ENCODE measurements at places on chromosomes 7 and 10. TPM values are rescaled to one million over a fixed set of nuclear protein-coding genes. Genes with fewer than 3 reads are reported as not detected.

- no peak overlapping the region for H3K4me3 ChIP-seq
- H3K36me3 ChIP-seq, result no peaks in the 10 kb centered on the region
- H3K27ac ChIP-seq, result no peak overlapping the region
- DNase-seq, result no peak
- H3K4me1 ChIP-seq, result no peaks in the 10 kb centered on the region
Observed at GRCh38 chr10:56537984-56538383, 176.9 kb upstream of the ZWINT start.

DNA sequence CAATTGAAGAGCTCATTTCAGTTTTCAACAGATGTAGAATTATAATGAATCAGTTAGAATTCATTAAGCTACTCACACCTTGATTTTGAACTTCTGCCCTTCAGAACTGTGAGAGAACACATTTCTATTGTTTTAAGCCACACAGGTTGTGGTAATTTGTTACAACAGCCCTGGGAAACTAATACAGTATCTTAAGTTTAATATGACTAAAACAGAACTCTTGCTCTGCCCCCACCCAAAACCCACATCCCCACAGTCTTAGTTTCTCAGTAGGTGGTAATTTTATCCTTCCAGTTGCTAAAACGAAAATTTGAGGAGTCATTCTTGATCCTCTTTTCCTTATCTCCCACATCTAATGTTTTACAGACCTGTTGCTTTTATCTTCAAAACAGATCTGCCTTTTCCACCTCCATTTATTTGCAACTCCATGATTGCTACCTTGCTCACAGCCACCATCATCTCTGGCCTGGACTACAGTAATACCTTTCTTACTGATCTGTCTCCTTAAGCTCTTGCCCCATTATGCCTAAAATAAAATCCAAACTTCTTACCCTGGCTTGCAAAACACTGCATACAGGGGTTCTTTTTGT lies 72.8 kb upstream of the NXPH1 start:
- DNase-seq, result no peak
- H3K4me1 ChIP-seq, result peaks cover 17% of the 10 kb centered on the region
- no peaks in the 10 kb centered on the region for H3K36me3 ChIP-seq
- no peak overlapping the region for H3K4me3 ChIP-seq
- H3K27me3 ChIP-seq, result no peaks in the 10 kb centered on the region

DNA sequence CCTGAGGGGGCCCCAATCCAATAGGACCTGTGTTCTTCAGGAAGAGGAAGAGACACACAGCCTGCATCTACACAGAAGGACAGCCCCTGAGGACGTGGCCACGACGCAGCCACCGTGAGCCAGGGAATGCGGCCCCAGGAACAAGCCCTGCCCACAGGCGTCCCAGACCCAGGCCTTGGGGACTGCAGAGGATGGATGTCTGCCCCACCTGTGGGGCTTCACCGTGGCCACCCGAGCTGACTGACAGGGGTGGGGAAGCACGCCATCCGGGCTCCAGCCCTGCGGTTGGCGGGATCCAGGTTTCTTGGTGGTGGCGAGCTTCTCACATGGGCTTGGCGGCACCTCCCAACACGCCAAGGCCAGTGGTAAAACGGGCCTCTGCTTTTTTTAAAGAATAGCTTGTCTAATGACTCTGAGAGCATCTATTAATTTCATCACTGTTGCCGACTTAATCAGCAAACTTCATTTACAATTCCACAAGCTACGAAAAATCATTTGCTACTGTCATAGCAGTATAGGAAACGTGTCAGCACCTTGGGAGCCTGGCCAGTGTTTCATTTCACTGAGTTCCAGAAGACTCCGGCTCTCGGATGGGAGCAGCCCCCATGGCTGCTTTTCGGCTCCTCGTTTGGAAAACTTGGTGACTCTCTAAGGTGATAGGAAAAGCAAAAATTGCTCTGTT lies 584.0 kb downstream of the PTPRN2 start:
- H3K4me1 ChIP-seq, result peaks cover 18% of the 10 kb centered on the region
- DNase-seq, result no peak
- no peak overlapping the region for H3K4me3 ChIP-seq
- no peak overlapping the region for H3K27ac ChIP-seq
- no peaks in the 10 kb centered on the region for H3K36me3 ChIP-seq
- no peaks in the 10 kb centered on the region for H3K27me3 ChIP-seq

Gene GDF10
- total RNA-seq, result 0.19 TPM

Gene NPFFR1
- 0.06 TPM for total RNA-seq

- H3K27me3 ChIP-seq, result peaks cover 15% of the 10 kb centered on the region
- no peak overlapping the region for H3K27ac ChIP-seq
- DNase-seq, result no peak
- H3K4me3 ChIP-seq, result no peak overlapping the region
- no peaks in the 10 kb centered on the region for H3K36me3 ChIP-seq
Observed at GRCh38 chr7:44279286-44279685, 46.1 kb downstream of the CAMK2B start.

DNA sequence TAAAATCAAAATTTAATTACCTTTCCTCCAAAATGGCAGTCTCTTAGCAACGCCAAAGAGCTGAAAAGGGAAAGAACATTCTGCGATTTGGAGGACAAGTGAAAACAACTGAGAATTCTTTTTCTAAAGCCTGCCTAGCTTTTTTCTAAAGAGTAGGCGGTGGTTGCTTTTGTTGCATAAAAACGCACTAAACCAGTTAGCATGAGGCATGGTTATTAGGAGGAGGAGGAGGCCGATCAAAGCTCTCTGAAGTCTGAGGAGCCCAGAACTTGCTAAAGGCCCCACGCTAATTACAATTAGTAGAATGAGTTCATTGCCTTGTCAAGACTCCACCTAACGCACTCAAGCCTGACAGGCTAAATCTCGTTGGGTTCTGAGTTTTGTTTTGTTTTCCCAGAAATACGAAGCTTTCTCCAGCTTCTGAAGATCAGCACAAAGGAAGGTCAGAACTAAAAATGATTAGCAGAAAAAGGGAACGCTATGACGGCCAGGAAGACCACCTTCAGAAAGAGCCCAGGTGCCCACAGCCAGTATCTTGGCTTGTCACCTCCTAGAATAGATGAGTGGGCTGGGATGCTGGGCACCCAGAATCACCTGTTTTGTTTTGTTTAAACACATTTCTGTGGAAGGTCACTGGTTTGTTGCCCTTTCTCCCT lies 72.0 kb downstream of the FGFR2 start:
- no peak overlapping the region for H3K4me3 ChIP-seq
- H3K27me3 ChIP-seq, result no peaks in the 10 kb centered on the region
- no peak for DNase-seq
- peaks cover 55% of the 10 kb centered on the region for H3K36me3 ChIP-seq
- H3K27ac ChIP-seq, result no peak overlapping the region

- H3K27me3 ChIP-seq, result peaks cover 50% of the 10 kb centered on the region
- H3K27ac ChIP-seq, result no peak overlapping the region
- DNase-seq, result no peak
- no peaks in the 10 kb centered on the region for H3K36me3 ChIP-seq
Observed at GRCh38 chr10:110165239-110165638, 42.2 kb upstream of the MXI1 start.

GRCh38 chr7:44378744-44379143 lies 53.4 kb upstream of the CAMK2B start:
- no peaks in the 10 kb centered on the region for H3K36me3 ChIP-seq
- H3K27me3 ChIP-seq, result no peaks in the 10 kb centered on the region
- no peak overlapping the region for H3K27ac ChIP-seq
- H3K4me1 ChIP-seq, result no peaks in the 10 kb centered on the region

DNA sequence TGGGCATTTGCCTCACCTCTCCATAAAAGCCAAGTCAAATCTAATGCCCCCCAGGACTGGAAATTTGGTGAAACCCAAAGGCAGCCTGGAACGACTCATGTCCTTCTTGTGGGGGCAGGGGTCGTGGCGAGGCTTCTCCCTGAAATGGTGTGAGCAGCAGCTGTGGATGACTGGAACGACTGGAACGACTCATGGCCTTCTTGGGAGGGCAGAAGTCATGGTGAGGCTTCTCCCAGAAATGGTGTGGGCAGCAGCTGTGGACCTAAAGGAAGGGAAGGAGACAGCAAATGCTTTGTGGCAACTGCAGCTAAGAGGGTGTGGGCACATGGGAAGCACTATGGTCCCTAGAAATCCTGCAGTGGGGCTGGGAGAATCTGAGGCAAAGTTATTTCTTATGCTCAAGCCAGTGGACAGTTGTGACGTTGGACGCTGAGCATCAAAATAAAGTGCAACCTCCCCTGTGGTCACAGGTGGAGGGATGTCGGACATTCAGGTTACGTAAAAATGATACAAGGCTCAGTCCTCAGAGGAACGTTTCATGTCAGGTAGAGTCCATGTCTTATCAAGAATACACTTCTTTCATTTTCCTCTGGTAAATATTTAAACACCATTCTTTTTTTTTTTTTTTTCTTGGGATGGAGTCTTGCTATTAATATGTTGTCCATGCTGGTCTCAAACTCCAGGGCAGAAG lies 107.0 kb upstream of the KIF5B start:
- DNase-seq, result no peak
- no peak overlapping the region for H3K27ac ChIP-seq
- no peaks in the 10 kb centered on the region for H3K36me3 ChIP-seq
- H3K4me1 ChIP-seq, result no peaks in the 10 kb centered on the region
- no peaks in the 10 kb centered on the region for H3K27me3 ChIP-seq

Gene RAMP3
- total RNA-seq, result 0.88 TPM

GRCh38 chr10:122282909-122283308 lies 11.8 kb downstream of the BTBD16 start:
- no peak overlapping the region for H3K4me3 ChIP-seq
- no peaks in the 10 kb centered on the region for H3K36me3 ChIP-seq
- H3K27me3 ChIP-seq, result no peaks in the 10 kb centered on the region
- peaks cover 6% of the 10 kb centered on the region for H3K4me1 ChIP-seq
- no peak for DNase-seq
- no peak overlapping the region for H3K27ac ChIP-seq

All from H1 (cell line).